NB4 (cell line): ENCODE measurements at places on chromosomes 12 and 14.

GRCh38 chr14:72975770-72976169 is 49.5 kb downstream of the DCAF4 start:
- peak; percentile 18 for DNase-seq

- DNase-seq, result no peak
Measured at GRCh38 chr12:20423557-20423956, 55.2 kb downstream of the PDE3A start.

DNA sequence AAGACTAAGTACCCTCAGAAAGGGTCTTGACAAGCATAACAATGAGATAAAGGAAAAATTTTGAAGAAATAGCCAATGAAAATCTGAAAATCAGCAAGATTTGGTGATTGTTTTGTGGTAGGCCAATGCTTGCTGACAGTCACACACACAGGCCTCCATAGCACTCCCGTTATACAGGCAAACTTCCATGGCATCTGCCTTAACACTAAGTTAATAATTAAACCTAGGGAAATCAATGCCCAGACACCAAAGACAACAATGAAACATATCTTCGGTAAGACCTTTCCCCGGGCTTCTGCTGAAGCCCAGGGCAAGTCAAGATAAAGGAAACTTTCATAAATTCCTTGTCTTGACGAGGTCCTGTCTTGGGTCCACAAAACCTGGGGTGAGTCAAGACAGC is 18.6 kb upstream of the RERGL start:
- no peak for DNase-seq

DNA sequence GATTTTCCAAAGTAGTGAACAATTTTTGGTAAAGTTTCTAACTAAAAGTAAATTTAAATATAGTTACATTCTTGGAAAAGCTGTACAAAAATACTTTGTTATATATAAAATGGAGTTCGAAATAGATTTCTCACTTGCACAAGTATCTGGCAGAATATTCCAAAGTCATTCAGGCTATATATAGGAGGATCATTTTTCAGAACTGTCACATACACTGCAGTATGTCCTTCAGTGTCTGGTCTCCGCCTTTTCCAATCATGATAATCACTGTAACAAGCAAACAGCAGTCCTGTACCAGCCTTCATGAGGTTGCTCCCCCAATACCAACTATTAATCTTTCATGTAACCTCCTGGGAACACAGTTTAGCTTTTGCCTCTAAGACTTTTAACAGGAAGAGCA is 18.6 kb downstream of the TBK1 start:
- no peak for DNase-seq

DNA sequence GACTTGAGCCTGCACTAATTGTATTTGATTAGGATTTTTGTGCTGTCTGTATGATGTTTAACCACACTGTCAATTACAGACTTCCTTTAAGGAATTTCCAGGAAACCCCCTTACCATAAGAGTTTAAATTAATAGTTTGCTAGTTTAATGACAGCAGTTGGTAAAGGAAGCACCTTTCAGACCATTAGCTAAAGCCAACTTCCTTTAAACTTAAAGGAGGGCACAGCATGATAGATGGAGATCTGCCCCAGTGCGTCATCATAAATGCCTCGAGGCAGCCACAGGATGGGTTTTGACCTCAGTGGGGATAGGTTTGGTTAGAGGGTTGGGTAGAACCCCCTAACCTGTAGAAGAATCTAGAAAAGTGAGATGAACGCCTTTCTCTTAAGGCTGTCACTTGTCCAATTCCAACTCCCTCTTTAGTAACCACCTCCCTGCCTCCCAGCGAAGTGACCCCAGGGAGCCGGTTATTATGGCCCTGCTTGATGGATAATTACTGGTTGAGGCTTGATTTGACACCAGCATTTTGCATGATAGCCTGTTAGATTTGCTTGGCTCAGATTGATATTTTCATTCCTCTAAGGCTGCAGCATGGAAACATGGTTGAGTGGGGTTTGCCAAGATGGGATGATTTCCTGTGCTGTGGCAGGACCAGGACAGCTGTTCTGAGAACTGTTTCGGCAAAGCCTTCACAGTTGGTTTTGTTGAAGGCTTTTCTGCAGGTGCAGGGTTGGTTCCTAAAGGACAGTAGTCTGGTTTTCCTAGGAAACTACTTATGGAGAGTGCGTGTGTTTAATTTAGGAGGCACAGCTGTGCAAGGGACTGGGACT is 62.7 kb downstream of the CHST11 start:
- peak; percentile 49 for DNase-seq

DNA sequence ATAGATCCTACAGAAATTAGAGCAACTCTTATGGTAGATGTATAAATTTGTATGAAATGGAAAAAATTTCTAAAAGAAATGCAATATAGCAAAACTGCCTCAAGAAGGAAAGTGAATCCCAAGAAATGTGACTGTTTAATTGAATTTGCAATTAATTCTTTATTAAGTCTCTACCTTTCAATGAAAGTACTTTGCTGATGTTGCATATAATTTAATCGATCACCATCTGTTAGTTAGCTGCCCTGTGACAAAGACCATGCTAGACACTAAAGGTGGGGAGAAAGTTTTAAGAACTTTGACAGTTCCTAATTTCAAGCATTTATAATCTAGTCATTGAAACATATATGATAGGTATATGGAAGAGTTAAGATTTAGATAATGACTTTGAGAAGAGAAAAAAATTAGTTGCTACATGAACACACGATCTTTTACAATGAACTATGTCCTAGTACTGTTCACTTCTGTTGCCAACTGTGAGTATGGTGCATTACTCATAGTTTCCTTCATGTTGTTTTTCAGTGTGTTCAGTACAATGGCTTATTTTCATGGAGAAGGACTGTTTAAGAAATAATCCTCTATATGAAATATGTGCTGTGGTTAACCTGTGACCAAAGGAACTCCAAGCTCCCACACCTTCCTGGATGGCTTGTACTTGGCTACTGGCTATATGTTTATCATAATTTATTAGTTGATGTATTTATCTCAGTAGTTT is 128.4 kb downstream of the METTL25 start:
- DNase-seq, result no peak
